ENCODE measurements at places on chromosomes 2 and 18.

DNA sequence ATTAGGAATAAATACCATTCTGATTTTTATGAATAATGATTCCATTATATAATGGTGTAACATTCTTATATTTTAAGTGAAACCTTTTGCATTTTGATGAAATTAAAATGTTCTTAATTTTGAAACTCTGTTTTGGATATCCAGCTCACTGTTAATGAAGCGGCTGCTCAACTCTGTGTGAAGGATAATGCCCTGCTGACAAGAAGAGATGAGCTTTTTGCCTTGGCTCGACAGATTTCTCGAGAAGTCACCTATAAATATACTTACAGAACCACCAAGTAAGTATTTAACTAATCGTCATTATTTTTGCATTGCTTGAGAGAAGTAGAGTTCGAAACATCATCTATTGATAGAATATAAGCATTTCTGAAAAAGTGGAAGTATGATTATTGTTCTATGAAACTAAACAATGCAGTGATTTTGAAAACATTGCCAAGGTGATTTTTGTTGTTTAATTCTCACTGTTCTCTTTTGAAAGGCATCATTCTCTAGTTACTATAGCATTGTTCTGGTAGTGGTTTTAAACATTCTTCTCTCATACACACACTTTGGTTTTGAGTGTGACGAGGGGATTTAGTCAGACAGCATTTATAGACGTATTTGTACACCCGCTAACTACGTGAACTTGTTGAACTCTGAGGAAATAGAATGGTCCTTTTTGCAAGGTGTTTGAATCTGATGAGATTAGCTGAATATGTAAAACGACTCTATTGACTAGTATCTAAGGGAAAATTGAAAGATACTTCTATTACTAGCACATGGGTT is 21.5 kb downstream of the NAB1 start:
- DNase-seq, result no peak

- no peak for DNase-seq
These were observed 8.8 kb downstream of the ODC1 start for GRCh38 chr2:10439185-10439879.

- no peak for DNase-seq
These were observed 3.5 kb upstream of the HAAO start for GRCh38 chr2:42795841-42796301.

DNA sequence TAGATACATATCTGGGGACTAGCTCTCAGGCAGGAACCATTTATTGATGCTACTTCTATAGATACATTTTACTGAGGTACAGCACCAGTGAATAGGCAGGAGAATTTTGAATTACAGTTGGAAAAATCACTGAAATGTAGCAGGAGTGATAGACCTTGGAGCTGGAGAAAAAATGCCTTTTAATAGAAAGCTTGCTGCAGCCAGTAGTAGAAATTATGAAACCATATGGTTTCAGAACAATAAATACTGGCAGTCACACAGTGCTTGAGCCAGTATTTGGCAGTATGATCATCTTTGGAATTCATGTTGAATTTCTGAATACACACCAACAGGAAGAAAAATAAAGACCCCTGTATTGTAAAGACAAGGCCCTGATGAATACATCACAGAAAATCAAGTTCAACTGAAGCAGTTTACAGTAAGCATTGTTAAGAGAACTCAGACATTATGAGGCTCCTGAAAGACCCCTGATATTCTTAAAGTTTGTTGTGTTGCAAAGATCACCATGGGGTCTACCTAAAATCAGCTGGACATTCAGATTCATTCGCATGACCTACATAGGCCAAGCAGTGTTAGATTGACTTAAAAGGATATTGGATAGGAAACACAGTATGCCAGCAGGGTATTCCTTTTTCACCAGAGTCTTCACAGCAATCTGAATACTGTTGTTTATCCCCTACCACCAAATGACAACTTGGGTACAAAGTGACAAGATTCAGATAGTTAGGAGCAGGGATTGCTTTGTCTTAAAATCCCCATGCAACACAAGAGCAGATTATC is 139.0 kb downstream of the EHBP1 start:
- DNase-seq, result no peak

GRCh38 chr2:121081701-121082100 is 203.3 kb downstream of the TFCP2L1 start:
- no peak for DNase-seq

GRCh38 chr2:152385650-152386049 is 50.7 kb downstream of the FMNL2 start:
- no peak for DNase-seq

- DNase-seq, result no peak
These were observed 33.1 kb upstream of the MBP start for GRCh38 chr18:77165503-77166188.

GRCh38 chr2:107363806-107364205 is 462.9 kb upstream of the RGPD4 start:
- DNase-seq, result no peak

DNA sequence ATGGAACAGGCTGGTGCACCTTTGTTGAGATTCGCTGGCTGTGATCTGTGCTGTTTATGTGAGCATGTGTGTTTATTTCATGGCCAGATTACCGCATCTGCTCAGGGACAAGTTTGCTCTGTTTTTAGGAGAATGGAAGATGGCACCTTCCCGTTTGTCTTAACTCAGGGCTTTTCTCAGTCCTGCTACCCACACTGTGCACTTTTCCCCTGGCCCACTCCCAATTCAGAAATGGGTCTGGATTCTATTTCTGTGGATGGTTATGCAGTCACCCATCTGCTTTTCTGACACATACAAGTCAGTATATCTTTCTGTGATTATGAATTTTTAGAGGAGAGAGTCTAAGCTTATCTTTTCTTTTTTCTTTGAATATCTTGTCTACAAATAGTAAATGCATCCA is 15.4 kb downstream of the MGAT5 start:
- no peak for DNase-seq

GRCh38 chr18:46196627-46197243 is 92.5 kb downstream of the HAUS1 start:
- DNase-seq, result no peak

GRCh38 chr18:26457611-26458353 is 90.6 kb downstream of the KCTD1 start:
- no peak for DNase-seq

GRCh38 chr18:68944826-68945225 is 146.9 kb downstream of the CCDC102B start:
- no peak for DNase-seq
